ENCODE measurements at places on chromosomes 5 and 9.

- no peak for DNase-seq
These were observed 620.3 kb upstream of the WWC1 start for GRCh38 chr5:167671176-167671575.

DNA sequence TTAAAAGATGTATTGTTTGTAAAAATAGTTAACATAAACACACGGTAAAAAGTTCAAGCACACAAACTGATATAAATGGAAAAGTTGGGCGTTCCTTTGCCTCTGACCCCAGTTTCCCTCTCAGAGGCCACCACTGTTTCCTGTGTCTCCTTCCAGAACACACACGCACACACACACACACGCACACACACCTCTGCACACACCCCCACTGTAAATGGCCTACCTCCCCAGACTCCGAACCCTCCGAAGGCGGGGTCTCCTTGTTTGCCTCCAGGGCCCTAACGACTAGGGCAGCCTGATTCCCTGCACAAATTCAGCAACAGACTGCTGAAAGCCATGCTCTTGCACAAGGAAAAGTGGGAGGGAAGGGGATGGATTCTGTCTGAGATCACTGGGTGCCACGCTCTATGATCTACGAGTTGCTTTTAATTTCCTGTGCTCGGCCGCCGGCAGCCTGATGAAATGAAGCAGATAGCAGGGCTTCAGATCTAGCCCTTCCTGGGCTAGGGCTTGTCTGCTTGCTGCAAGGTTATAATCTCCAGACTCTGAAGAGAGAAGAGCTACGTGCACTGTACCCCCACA lies 184.0 kb upstream of the IL12B start:
- no peak for DNase-seq

DNA sequence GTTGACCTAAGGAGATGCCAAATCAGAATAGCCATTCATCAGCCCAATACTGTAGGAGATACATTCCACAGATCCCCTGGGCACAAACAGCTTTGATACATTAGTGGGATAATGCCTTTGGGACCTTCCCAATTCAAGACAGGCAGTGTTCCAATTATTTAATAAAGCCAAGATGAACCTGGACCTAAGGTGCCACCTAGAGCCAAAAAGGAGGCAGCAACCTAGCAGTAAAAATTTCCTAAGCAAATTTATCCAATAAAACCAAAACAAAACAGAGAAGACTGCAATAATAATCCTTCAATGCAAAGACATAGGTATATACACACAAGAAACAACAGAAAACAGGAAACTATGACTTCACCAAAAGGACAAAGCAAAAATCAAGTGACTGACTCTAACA lies 253.0 kb downstream of the HINT1 start:
- DNase-seq: no peak

- DNase-seq: no peak
These were observed 46.0 kb downstream of the CAMK2A start for GRCh38 chr5:150243590-150243989.

- no peak for DNase-seq
These were observed 34.7 kb upstream of the ADRB2 start for GRCh38 chr5:148791696-148792095.

GRCh38 chr5:119166026-119166425 lies 95.1 kb downstream of the DMXL1 start:
- no peak for DNase-seq

DNA sequence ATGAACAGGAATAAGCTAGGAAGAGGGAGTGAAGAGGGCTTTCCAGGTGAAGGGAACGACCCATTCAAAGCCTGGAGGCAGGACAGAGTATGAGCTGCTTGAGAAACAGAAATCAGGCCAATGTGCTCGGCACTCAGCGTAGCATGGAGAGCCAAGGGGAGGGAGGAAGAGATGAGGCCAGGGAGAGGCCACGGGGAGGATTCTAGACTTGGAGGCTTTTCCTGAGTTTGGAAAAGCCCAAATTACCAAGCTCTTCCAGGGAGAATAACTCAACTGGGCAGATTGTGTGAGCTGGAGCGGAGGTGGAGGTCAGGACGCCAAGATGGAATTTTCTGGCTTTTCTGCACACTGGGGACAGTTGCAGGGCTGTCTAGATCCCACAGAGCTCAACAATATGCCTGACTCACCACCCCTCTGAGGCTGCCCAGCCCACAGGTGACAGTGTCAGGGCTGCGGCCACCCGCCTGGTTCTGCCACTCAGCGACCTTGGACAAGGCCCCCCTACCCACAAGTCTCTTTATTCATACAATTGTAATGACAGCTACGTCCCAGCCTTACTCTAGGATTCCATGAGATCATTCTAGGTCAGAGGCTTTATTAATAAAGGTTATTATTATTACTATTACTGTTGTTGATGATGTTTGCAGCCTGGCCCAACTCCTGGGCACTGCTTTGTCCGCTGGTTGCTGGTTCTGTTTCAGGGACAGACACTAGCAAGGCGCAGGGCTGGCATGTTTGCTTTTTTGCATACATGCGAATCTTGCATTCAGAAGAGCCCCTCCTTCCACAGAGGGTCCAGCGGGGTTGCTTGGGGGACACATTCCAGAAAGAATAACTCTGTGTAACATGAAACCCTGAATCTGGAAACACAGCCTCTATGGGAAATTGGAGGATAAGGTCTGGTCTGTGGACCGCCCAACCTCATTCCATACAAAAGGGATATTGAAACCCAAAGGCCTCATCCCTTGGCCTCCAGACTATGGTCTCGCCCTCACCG lies 9.4 kb upstream of the LMX1B start:
- DNase-seq: no peak

DNA sequence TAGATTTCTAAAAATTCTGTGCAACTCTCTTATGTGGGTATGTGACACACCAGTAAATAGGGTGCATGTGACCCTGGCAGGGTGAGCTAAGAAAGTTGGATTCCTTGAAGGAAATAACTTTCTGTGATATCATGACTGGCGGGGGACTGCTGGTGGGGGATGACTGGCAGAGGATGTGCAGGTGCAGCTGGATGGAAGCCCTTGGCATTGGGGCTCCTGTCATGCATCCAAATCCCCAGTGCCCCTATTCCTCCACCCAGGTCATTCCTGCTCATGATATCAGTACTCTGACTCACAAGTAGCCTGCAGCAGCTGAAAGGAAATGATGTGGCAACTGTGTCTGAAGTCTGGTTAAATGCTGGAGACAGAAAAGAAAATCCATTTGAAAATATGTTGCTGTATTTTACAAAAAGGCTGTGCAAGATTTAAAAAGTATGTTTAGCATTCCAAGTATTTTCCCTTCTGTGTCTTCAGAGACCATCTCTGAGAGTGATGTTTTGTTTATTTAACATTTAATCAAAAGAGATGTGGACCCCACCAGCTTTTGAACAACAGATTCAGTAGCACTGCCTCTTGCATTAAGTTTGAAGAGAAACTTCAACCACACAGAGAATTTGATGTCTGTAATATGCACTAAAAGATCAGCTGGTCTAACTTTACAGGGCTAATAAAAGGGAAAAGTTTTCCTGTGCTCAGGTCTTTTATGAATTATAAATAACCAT lies 17.9 kb upstream of the ZSWIM6 start:
- DNase-seq: peak; percentile 47

DNA sequence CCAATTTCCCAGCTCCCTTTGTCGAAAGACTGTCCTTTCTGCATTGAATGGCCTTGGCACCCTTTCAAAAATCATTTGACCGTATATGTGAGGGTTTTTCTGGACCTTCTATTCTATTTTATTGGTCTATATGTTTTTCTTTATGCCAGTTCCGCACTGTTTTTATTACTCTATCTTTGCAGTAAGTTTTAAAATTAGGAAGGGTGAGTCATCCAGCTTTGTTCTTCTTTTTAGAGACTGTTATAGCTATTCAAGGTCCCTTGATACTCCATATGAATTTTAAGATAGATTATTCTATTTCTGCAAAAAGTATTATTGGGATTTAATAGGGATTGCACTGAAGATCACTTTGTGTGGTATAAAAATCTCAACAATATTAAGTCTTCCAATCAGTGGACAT lies 44.2 kb upstream of the STARD4 start:
- DNase-seq: peak; percentile 36

- DNase-seq: no peak
These were observed 82.7 kb upstream of the NEURL1B start for GRCh38 chr5:172558076-172558976.

GRCh38 chr9:121902461-121903135 lies 190.5 kb downstream of the TTLL11 start:
- no peak for DNase-seq

GRCh38 chr9:114114364-114114763 lies 15.3 kb upstream of the KIF12 start:
- DNase-seq: no peak

- no peak for DNase-seq
These were observed 51.3 kb upstream of the RGMB start for GRCh38 chr5:98722188-98722587.
